ENCODE measurements at places on chromosomes 6 and 20.

- DNase-seq = no peak
Observed at GRCh38 chr6:16240589-16241320, 2.4 kb downstream of the GMPR start.

DNA sequence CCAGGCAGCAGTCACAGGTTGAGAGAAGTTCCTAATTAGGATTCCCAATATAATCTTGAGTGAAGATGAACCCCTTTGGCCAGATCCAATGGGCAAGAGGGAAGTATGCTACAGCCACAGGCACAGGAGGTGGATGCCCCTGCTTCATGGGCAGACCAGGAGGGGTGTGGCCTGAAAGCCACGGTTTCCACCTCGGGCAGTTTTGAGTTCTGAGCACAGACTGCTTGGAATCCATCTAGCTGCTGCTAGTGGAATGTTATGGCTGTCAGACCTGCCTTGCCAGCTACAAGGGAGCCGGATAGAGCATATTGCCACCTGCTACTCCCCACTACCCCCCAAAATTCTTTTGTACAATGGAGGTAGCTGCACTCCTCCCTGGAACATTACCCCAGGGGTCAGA is 672.9 kb downstream of the HACE1 start:
- DNase-seq = no peak

- DNase-seq = no peak
Observed at GRCh38 chr6:971981-972640, 279.2 kb upstream of the EXOC2 start.

- no peak for DNase-seq
Observed at GRCh38 chr6:55643861-55644260, 64.9 kb upstream of the HMGCLL1 start.

GRCh38 chr6:148799647-148800046 is 52.8 kb downstream of the UST start:
- no peak for DNase-seq

DNA sequence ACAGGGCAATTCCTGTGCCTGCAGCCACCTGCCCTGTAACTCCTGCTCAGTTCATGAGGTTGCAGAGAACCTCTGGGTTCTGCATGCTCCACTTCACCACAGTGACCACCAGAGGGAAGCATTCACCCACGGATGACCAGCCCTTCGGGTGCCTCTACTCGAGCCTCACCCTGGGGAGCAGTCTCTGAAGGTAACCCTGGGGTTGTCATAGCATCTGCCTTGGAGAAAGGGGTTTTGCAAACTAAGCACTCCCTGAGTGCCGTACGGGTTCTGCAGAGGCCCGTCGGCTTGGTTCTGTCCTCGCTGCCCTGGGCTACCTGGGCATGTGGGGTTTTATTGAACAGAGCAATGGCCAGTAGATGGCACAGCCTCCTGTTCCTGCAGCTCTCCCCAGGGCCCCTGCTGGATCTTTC is 10.2 kb upstream of the CST5 start:
- DNase-seq = peak; percentile 41

- DNase-seq = no peak
Observed at GRCh38 chr6:63415286-63415685, 95.5 kb upstream of the LGSN start.

DNA sequence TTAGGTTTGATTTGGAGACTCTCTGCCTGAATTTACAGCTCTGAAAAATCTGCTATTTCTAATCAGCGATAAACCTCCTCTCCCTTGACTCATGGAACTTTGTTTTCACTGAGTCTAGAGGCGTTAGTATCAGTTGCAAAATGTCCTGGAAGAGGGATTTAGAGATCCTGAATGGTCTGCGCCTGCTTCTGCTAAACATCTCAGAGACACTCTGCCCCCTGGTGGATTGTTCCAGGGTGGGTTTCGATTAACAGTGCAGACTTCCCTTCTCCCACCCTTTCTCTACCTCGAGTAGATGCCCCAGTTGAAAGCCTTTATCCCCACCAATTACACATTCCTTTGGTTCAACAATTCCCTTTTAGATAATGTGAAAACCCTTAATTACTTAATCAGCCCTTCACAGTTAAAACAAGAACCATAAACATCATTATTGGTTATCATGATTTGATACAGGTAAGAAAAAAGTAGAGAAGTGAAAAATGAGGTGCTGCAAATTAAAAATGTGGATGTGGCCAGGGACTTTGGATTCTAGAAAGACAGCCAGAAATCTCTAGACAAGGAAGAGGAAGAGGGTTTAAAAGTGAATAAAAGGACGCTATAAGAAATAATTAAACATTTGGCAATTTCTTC is 5.5 kb downstream of the HTR1B start:
- DNase-seq = peak; percentile 8

- no peak for DNase-seq
Observed at GRCh38 chr20:7094438-7094997, 327.0 kb downstream of the BMP2 start.

- DNase-seq = no peak
Observed at GRCh38 chr6:141988327-141988726, 144.4 kb upstream of the GJE1 start.

- DNase-seq = no peak
Observed at GRCh38 chr6:12092762-12093161, 80.7 kb downstream of the HIVEP1 start.

DNA sequence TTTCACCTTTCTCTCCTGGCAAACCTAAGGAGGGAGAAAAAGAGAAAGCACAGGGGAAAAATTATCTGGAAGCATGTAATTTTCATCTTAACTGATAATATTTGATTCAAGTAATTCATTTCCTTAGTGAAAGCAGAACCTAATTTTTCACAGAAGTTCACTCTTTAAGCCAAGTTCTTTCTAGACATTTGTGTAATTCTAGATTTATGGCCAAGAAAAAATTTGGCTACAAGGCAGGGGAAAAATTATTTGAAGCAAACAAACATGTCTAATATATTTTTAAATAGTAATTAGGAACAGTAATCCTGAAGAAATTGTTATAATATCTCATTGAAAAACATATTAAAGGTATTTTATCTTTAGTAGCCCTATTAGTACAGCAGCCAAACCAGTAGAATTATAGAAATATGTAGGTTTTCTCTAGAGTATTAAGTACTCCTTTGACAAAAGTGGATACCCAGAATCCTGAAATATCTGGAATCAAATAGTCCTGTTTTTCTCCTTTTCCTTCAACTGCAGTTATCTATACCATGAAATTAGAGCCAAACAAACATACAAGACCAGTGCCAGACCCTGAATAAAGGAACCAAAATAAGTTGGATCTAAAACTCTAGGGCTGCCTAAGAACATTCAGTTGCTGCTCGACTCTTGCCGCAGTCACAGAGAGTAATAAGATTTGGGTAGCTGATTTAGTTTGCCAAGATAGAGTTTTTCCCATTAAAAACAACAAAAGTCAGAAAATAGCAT is 116.5 kb downstream of the COL12A1 start:
- DNase-seq = no peak

DNA sequence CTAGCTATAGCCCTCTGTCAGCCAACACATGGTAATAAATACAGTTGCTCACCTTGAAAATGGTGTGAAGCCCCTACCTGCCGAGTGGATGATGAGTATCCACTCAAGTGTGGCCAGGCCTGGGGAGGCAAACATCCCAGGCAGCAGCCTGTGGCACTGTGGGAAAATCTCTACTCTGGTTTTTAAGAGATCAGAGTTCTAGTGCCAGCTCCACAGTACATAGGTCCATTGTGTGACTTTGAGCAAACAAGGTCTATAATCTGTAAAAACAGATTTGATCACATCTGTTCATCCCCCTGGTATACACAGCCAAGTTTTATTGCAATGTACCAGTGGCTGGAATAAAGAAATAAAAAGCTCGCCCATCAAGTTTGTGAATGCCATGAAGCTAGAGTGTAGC is 82.7 kb upstream of the ARMC2 start:
- no peak for DNase-seq

DNA sequence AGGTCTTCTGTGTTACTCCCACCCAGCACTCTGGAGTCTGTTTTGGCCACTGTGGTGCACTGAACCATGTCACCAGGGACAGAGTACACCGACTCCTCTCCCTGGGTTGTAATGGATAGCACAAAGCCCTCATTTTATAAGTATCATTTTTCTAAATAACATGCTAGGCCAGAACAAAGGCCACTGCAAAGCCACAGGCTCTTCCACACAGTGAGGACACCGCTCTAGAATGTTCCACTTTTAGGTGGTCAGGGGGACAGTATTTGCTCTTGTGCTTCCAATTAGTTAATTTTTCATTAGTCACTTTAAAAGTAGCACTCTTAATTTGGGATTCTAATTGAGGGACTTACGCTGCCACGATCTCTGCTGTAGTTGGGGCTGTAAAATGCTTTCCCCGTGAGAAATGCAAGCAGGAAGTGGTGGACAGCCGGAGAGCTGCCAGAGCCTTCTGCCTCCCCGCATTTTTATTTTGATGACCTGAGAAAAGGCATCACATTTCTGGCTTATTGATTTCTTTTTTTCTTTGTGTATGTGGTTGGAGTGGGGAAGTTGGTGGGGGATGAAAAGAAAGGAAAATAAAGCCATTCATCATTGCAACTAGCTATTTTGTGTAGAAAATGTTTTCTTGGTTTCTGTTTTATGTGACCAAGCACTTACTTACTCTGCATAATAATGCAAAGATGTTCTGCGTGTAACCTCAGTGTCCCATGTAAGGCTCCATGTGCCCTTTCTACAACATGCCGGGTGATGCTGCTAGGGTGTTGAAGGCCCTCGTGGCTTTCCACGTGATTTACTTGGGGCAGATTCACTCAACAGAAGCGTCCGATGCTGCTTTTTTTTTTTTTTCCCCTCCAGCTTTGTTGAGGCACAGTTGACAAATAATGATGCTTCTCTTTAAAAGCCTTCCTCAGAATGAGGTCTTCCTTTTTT is 195.9 kb downstream of the SASH1 start:
- no peak for DNase-seq

- no peak for DNase-seq
Observed at GRCh38 chr6:130239755-130240154, 17.0 kb upstream of the SAMD3 start.

GRCh38 chr6:20160541-20161283 is 51.6 kb downstream of the MBOAT1 start:
- DNase-seq = no peak

DNA sequence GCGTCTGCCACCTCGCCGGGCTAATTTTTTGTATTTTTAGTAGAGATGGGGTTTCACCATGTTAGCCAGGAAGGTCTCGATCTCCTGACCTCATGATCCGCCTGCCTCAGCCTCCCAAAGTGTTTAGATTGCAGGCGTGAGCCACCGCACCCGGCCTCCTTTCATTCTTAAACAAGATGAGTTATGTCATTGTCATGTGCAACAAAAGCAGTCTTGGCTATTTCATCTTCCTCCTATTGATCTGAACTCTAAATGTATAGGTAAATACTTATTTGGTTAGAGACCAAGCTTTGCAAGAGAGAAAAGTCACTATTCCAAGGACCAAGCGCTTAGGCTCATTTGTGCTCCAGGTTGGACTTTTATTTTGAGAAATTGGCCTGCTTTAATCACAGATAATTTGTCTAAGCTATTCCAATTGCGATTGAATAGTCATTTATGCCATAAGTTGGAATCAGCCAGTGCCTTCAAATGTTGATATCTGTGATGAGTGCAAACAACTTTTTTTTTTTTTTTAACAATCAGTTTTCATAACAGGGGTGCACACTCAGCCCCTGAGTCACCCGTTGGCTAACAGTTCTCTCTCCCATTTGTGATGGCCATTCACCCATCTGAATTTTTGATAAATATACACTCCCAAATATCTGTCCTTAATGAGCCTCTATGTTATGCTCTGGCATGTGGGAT is 167.3 kb downstream of the BCAS1 start:
- DNase-seq = no peak

DNA sequence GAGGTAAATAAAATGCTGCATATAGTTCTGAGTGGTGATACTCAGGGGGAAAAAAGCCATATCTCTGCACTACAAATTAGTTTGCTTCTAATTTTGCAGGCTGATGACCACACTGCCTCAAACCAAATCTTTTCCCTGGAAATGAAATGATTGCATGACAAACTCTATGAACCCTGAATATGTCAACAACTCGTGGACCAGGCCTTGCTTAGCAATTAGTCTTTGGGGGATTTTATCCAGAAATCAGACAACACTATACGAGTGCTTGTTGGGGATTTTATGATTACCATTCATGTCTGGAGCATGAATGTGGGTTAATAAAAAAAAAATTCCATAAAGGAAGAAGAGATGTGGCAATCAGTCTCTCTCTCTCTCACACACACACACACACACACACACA is 42.0 kb downstream of the SOBP start:
- no peak for DNase-seq

GRCh38 chr6:45148278-45148677 is 179.9 kb upstream of the RUNX2 start:
- no peak for DNase-seq

DNA sequence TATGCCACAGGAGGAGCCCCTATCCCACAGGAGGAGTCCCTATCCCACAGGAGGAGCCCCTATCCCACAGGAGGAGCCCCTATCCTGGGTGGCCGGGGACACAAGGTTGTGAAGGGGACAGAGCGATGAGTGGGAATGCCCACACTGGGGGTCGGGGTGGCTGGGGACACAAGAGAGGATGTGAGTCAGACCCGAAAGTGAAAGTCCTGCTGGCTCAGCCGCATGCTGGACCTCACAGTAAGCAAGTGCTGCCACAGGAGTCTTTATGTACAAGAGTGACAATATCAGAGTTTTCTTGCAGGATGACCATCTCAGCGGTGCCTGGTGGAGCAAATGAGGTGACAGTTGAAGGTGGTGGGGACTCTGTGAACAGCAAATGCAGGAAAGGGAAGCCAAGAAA is 93.7 kb downstream of the PSMB1 start:
- peak; percentile 6 for DNase-seq

Data from stimulated activated CD4-positive, alpha-beta T cell treated with anti-CD3 and anti-CD28 coated beads, Interleukin-12 subunit alpha, Interleukin-12 subunit beta, amount 100 ng/mL, for 24 hours (primary cell).